ENCODE measurements at places on chromosomes 3 and 15. TPM values are rescaled to one million over a fixed set of nuclear protein-coding genes. Genes with fewer than 3 reads are reported as not detected.

PRKCI gene
- total RNA-seq, result 14.5 TPM

ALCAM gene
- total RNA-seq, result 2.9 TPM

DNA sequence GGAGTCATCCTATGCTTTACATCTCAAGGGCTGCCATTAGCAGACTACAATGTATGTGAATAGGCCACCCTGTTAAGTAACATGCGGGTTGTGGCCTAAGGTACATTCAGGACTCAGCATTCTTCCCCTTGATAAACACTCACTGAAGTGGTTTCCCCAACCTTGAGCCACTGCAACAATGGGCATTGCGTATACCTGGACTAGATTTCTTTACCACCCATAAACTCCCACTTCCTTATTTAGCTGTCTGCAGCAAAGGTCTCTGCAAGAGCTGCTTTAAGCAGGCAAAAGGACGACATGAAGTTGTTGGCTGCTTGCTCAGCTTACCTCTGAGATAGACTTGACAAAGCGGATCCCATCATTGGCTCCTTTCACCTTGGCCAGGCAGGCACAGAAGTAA is 16.2 kb downstream of the FYCO1 start:
- no peak overlapping the region for H3K4me3 ChIP-seq
- H3K36me3 ChIP-seq, result peaks cover 91% of the 10 kb centered on the region
- H3K27ac ChIP-seq, result no peak overlapping the region
- no peak for DNase-seq

- no peaks in the 10 kb centered on the region for H3K4me1 ChIP-seq
- H3K27me3 ChIP-seq, result no peaks in the 10 kb centered on the region
- H3K27ac ChIP-seq, result no peak overlapping the region
- DNase-seq, result no peak
These were observed 775.3 kb upstream of the ARPP21 start for GRCh38 chr3:34864011-34864410.

- no peak for DNase-seq
- H3K36me3 ChIP-seq, result no peaks in the 10 kb centered on the region
- peak overlapping the region; percentile 97 for H3K27ac ChIP-seq
- H3K27me3 ChIP-seq, result no peaks in the 10 kb centered on the region
- H3K4me1 ChIP-seq, result peaks cover 73% of the 10 kb centered on the region
These were observed 11.6 kb downstream of the LPP start for GRCh38 chr3:188165596-188165995.

DNA sequence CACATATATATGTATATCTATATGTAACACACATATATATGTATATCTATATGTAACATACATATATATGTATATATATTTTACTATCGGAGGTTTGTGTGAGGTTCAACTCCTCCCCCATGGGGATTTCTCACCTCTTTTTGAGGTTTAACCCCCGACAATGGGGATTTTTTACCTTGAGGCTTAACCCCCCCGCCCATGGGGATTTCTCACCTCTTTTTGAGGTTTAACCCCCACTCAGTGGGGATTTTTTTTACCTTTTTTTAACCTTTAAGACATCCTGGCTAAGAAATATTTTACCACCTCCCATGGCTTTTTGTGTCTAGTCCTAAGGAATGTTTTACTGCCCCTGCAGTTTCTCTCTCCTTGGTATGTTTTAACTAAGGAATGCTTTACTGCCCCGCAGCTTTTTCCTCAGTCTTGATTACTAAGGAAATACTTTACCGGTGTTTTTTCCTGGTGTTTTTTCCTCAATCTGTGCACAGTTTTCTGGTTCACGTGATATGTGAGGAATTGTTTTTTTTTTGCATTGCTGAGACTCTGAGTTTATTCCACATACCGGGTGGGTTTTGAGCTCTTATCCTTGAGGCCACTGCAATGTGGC is 185.2 kb downstream of the KLF13 start:
- H3K4me1 ChIP-seq, result no peaks in the 10 kb centered on the region
- no peaks in the 10 kb centered on the region for H3K27me3 ChIP-seq
- no peak for DNase-seq
- H3K36me3 ChIP-seq, result no peaks in the 10 kb centered on the region
- no peak overlapping the region for H3K27ac ChIP-seq

GRCh38 chr3:59865351-59865750 is 815.5 kb upstream of the CFAP20DC start:
- H3K27me3 ChIP-seq, result no peaks in the 10 kb centered on the region
- H3K4me3 ChIP-seq, result no peak overlapping the region
- no peaks in the 10 kb centered on the region for H3K36me3 ChIP-seq
- H3K4me1 ChIP-seq, result no peaks in the 10 kb centered on the region

DNA sequence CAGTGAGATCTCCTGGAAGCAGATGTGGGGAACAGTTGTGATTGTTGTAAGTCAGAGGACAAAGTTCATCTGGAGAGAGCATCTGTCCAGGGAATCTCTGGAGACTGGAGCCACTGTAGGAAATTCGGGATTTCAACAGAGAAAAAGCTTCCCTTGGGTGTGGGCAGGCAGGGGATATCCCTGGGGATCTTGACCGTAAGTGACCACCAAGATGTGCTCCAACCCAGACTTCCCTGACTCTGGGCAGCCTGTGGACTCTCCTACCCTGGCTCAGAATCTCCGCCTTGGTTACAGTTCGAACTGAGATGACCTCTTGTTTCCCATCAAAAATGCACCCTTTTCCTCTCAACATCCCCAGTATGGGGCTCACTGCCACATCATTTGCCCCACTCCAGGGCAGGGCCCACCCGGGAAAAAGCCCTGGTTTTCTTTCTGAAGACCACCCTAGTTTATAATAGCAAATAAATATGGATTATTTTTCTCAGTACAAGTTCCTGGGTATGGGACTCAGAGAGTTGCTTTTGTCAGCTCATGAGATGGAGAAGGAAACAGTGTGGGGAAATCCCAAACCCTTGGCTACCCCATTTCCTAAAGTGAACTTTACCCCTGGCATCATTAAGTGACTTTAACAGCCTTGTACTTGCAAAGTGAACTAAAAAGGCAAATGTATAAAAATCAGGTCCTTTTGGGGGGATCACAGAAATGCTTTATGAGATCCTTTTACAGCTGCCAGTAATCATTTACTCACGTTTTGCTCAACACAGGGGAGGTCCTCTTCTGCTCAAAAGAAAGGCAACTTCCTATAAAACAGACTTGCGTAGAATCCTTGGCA is 89.9 kb downstream of the CCNL1 start:
- no peak overlapping the region for H3K27ac ChIP-seq
- H3K4me1 ChIP-seq, result no peaks in the 10 kb centered on the region
- no peaks in the 10 kb centered on the region for H3K27me3 ChIP-seq
- H3K36me3 ChIP-seq, result no peaks in the 10 kb centered on the region
- DNase-seq, result no peak
- H3K4me3 ChIP-seq, result no peak overlapping the region

DNA sequence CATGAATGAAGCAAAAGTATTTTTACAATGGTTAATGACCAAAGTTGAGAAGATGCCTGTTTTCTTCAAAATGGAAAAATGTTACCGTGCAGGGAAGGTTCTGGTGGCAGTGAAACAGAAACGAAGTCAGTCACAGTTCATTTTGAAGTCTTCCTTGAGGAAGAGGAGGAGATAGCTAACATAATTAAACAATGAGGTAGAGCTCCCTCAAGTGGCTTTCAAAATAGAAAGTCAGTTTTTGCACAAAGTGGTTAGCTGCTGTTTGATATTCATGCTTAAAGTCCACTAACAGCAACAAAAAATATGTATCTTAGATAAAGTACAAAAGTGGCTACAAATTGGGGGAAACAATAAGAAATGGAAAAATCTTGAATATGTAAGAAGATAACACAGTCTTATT is 87.3 kb downstream of the TFG start:
- no peaks in the 10 kb centered on the region for H3K36me3 ChIP-seq
- no peaks in the 10 kb centered on the region for H3K4me1 ChIP-seq
- no peak overlapping the region for H3K4me3 ChIP-seq
- H3K27me3 ChIP-seq, result no peaks in the 10 kb centered on the region
- no peak overlapping the region for H3K27ac ChIP-seq
- DNase-seq, result no peak
